Glutamatergic neuron (in vitro differentiated cells): ENCODE measurements at places on chromosomes 2 and 18. TPM values are rescaled to one million over a fixed set of nuclear protein-coding genes. Genes with fewer than 3 reads are reported as not detected.

DNA sequence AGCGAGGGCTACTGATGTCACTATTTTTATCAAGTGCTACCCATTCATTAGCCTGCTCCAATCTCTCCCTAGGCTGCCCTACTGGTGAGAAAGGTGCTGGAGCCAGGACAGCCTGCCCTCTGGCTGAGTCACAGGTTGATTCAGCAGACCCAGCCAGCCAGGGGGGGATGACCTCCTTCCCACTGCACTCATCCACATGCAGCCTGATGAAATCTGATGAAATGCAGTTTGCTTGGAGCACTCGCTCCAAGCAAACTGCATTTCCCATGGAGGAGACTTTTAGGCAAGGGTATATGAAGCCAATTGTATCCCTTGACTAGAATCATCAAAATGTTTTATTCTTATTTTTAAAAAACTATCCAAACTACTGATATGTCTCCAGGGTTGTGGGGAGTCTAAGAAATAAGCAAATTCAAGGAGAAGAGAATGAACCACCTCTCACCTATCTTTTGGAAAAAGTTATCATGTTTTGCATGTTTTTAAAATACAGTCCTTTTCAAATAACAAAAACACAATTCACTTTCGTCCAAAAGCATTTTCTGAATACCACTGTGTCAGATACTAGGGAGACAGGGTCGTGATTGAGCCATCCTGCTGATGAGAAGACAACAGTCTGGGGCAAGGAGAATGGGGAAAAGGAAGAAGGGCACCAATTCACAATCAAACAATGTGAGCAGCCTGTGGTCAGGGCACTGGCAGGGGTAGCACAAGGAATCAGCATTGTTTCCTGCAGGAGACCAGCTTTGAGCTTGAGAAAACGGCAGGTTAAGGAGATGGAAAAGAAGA is 128.3 kb downstream of the AFF3 start:
- H3K36me3 ChIP-seq = no peaks in the 10 kb centered on the region
- peaks cover 23% of the 10 kb centered on the region for H3K4me1 ChIP-seq
- H3K4me3 ChIP-seq = no peak overlapping the region
- no peaks in the 10 kb centered on the region for H3K27me3 ChIP-seq
- peak; percentile 57 for DNase-seq

GRCh38 chr2:20351555-20352229 is 1.0 kb upstream of the PUM2 start:
- peaks cover 34% of the 10 kb centered on the region for H3K4me1 ChIP-seq
- no peak for DNase-seq
- H3K4me3 ChIP-seq = no peak overlapping the region
- no peak overlapping the region for H3K27ac ChIP-seq

DNA sequence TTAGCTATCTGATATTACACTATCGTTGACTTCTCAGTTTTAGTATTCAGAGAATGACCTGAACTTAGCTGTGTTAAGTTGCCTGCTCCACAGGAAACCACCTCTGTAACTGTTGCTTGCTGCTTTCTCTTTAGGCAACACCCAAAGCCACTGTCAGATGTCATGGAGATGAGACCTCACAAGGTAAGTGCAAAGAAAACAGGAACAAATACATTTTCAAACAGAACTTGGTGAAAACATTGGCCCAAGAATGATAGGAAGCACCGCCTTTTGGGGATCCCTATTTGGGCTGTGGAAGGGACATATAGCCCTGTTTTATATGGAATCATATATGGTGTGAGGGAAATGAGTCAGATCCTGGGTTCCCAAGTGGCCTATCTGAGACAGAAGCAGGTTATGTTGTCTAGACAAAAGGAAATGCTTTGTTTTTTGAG is 143.4 kb downstream of the UBE2E3 start:
- H3K27me3 ChIP-seq = no peaks in the 10 kb centered on the region
- no peaks in the 10 kb centered on the region for H3K4me1 ChIP-seq
- no peak overlapping the region for H3K4me3 ChIP-seq

DNA sequence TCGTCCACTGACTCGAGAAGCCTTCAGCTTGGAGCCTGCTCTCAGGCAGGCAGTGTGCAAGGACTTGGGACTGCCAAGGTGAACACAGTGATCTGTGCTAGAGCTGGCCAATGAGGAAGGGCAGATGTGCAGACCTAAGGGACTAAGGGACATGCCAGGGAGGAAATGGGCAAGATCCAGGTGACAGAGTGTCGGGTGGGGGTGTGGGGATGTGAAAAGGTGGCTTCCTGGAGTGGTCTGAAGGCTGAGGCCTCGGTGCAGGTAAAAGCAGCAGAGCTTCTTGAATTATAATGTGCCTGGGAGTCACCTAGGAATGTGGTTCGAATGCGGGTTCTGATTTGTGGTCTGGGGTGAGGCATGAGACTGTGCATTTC is 42.0 kb downstream of the STEAP3 start:
- H3K36me3 ChIP-seq = no peaks in the 10 kb centered on the region
- H3K4me3 ChIP-seq = no peak overlapping the region
- H3K27me3 ChIP-seq = no peaks in the 10 kb centered on the region
- H3K4me1 ChIP-seq = peaks cover 1% of the 10 kb centered on the region

DNA sequence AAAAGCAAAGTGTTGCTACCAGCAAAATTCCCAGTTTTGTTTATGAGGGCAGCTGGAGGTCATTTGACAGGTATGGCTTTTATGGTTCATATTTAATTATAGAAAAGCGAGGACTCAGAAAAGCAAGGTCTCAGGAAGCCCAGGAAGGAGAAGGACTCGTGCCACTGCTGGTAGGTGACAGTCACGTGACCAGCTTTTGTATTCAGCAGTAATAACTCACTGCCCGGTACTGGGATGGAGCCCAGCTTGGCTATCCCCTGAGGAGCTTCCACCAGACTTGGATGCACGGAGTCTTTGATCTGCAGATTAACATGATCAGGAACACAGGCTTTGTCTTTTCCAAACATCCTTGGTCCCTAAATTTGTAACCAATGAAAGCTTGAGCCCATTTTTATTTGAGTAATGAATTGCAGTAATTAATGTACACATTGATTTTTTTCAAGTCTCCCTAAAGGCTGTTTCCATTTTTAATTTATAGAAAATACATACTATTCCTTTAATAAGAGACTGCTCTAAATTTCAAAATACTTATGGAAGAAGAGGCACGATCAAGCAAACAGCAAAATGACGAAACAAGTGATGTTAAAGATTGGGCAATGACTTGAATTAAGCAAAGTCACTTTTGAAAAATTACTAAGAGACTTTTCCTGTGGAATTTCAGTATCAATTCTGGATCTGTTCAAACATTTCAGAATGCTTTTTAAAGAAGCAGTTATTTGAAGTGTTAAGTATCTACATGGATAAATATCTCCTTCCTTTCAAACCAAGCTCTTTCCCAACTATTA is 251.7 kb upstream of the HNRNPA3 start:
- no peak overlapping the region for H3K4me3 ChIP-seq
- no peak overlapping the region for H3K27ac ChIP-seq
- no peaks in the 10 kb centered on the region for H3K27me3 ChIP-seq
- no peaks in the 10 kb centered on the region for H3K36me3 ChIP-seq

GRCh38 chr2:150188800-150189199 is 298.7 kb downstream of the RND3 start:
- no peaks in the 10 kb centered on the region for H3K4me1 ChIP-seq
- DNase-seq = no peak
- H3K27ac ChIP-seq = no peak overlapping the region

Gene NEU4
- total RNA-seq = 0.88 TPM

GRCh38 chr2:190481339-190481738 is 53.2 kb downstream of the NEMP2 start:
- no peaks in the 10 kb centered on the region for H3K27me3 ChIP-seq
- no peak overlapping the region for H3K27ac ChIP-seq
- H3K4me1 ChIP-seq = peaks cover 3% of the 10 kb centered on the region
- no peak for DNase-seq

DNA sequence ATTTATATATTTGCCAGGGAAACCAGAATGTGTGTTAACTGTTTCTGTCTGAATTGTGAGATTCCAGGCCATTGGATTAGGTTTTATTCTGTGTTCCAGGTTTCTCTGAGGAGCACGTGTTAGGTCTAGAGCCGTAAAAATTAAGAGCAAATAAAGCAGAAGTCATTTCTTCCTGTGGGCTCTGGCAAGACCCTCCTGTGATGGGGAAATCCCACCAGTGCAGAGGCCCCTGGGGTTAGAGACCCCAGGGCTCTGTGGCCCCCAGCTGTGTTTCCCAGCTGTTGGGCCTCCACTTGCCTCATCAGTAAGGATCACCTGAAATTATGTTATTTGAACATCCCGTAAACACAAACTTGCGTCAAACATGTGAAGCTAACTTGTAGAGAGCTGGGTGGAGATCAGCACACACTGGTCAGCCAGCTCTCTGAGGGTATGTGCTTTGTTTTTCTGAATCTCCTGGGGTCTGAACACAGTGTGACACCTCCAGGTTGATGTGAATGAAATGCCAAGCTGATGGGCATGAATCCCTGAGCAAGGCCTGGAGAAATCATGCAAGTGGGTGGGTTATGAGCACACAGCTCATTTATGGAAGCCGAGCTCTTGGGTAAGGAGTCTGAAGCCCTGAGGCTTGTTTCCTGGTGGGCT is 50.3 kb downstream of the HK2 start:
- H3K27ac ChIP-seq = peak overlapping the region; percentile 23
- no peak overlapping the region for H3K4me3 ChIP-seq
- H3K27me3 ChIP-seq = peaks cover 2% of the 10 kb centered on the region
- H3K36me3 ChIP-seq = peaks cover 4% of the 10 kb centered on the region

DNA sequence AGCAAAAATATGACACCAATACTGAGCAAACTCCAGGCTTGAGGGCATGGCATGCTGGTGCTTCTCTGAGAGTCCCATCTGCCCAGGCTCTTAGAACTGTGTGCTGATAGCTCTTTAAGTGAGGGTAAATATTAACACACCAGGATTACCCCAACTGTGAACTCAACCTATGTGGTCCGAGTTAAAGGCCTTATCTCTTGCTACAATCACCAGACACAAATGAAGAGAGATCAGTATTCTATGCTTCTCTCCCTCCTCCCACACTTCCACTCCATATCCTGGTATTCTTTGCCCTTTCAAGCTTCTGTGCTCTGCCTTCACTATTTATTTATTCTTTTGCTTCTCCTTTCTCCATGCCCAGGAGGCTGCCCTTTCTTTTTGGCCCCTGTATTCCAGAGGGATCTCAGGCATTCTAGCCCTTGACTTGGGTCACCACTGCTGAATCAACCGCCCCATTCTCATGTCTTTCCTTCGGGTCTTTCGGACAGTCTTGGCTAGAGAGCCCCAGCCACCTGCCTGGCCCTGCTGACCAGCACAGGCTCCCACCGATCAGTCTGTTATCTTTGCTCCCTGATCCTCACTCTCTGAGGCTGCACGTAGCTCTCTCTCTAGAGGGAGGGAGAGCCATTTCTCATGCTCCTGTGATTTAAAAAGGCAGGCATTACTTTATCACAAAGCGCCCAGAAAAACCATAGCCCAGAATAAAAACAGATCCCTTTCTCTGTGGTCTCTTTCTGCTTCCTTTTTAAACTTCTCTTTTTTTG is 17.2 kb upstream of the HK2 start:
- no peaks in the 10 kb centered on the region for H3K27me3 ChIP-seq
- peaks cover 3% of the 10 kb centered on the region for H3K4me1 ChIP-seq
- no peak for DNase-seq

DNA sequence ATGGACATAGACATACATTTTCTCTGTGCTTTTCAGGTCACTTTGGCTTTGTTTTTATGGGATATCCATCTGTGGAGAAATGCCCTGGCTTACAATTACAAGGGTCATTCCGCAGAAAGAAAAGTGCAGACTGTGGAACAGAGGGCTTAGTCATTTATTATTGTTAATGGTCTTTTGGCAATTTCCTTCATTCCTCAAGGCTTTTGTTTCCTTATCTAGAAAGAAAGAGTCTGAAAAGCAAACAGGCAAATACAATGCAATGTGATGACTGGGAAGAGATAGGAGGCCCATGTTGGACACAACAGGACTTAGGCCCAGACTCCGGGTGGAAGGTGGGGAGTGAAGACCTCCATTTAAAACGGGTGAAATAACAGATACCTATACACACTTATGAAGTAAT is 129.5 kb upstream of the CAVIN2 start:
- H3K27me3 ChIP-seq = peaks cover 1% of the 10 kb centered on the region
- no peaks in the 10 kb centered on the region for H3K4me1 ChIP-seq
- no peaks in the 10 kb centered on the region for H3K36me3 ChIP-seq
- H3K4me3 ChIP-seq = no peak overlapping the region
- no peak overlapping the region for H3K27ac ChIP-seq

- no peak overlapping the region for H3K4me3 ChIP-seq
- H3K27ac ChIP-seq = no peak overlapping the region
- H3K4me1 ChIP-seq = peaks cover 7% of the 10 kb centered on the region
- H3K27me3 ChIP-seq = peaks cover 23% of the 10 kb centered on the region
Observed at GRCh38 chr2:26946841-26947784, 23.3 kb upstream of the MAPRE3 start.

DNA sequence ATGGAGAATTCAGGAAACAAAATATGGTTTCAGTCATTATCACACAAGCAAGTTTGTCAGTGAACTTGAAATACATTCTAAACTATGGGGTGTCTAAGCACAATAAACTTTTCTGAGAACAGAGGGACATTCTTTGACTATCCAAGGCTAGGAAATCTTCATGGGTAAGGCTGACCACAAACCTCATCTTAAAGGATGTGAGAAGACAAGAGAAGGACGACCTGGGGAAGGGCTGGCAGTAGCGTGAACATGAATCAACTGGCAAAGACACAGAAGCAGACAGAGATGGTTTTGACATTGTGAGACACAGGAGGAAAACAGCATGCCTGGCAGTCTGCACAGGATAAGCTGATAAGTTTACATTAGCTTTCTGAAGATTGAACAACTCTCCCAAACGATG is 752.4 kb upstream of the SLC8A1 start:
- H3K36me3 ChIP-seq = no peaks in the 10 kb centered on the region
- no peaks in the 10 kb centered on the region for H3K27me3 ChIP-seq
- no peak overlapping the region for H3K27ac ChIP-seq
- no peak overlapping the region for H3K4me3 ChIP-seq
- peaks cover 2% of the 10 kb centered on the region for H3K4me1 ChIP-seq
- no peak for DNase-seq

DNA sequence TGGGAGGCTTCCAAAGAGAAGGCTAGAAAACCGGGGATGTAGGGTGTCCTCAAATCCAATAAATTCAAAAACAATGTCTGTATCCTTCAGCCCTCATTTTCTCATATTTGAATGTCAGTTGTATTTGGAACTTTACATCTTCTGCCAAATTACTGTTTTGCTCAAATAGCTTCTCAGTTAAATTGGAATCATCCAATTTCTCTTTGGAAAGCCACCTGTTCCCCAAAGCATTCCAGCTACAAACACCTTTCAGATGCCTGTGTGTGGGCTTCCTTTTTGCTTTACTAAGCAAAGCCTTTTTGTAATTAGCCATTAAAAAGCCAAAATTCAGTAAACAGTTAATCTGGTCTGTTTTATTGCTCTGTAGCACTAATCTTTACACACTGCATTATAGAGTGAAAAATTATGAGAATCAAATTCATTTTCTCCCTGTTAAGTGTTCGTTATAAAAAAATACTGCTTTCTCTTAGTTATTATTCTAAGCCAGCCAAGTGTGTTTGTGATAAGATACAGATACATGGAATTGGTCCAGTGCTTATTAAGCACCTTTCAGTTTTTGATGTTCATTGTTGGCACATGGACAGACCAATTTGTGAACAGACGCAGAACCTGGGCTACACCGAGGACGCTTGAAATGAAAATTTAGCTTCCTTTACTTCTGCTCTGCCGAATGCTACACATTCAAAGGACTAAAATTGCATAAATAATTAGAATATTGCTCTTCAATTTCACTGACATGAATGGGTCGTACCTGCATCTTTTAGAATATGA is 151.6 kb downstream of the RTN4 start:
- H3K4me3 ChIP-seq = no peak overlapping the region
- H3K4me1 ChIP-seq = peaks cover 8% of the 10 kb centered on the region
- DNase-seq = no peak
- no peak overlapping the region for H3K27ac ChIP-seq

GRCh38 chr2:62036229-62036628 is 130.8 kb downstream of the COMMD1 start:
- no peak overlapping the region for H3K27ac ChIP-seq
- no peak overlapping the region for H3K4me3 ChIP-seq
- no peak for DNase-seq
- H3K36me3 ChIP-seq = no peaks in the 10 kb centered on the region
- H3K27me3 ChIP-seq = no peaks in the 10 kb centered on the region

Gene NYAP2
- 0.32 TPM for total RNA-seq

Gene PHOSPHO2
- 9.6 TPM for total RNA-seq
